Esophagus squamous epithelium (tissue), 5 donors: ENCODE measurements at places on chromosomes 7 and 10.

GRCh38 chr7:69208276-69208675 is 390.0 kb upstream of the AUTS2 start:
- no peak for DNase-seq

GRCh38 chr10:26468700-26469099 is 30.6 kb downstream of the APBB1IP start:
- no peak for DNase-seq

DNA sequence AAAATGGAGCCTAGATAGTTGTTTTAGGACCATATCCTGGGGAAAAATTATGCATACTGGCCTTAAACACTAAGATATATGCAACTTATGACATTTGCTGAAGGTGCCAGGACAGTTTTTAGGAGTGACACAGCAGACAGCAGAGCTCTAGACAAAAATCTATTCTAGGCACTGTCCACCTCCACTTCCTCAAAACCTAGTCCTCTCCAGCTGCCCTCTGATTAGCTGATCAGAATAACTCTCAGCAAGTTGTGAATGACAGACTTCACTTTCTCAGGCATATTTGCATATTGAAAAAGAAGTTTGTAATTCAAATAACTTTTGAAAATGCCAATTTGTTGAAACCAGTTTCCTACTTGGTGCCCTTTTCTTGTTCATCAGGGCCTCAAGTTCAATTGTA is 152.3 kb upstream of the STEAP4 start:
- DNase-seq, result no peak

DNA sequence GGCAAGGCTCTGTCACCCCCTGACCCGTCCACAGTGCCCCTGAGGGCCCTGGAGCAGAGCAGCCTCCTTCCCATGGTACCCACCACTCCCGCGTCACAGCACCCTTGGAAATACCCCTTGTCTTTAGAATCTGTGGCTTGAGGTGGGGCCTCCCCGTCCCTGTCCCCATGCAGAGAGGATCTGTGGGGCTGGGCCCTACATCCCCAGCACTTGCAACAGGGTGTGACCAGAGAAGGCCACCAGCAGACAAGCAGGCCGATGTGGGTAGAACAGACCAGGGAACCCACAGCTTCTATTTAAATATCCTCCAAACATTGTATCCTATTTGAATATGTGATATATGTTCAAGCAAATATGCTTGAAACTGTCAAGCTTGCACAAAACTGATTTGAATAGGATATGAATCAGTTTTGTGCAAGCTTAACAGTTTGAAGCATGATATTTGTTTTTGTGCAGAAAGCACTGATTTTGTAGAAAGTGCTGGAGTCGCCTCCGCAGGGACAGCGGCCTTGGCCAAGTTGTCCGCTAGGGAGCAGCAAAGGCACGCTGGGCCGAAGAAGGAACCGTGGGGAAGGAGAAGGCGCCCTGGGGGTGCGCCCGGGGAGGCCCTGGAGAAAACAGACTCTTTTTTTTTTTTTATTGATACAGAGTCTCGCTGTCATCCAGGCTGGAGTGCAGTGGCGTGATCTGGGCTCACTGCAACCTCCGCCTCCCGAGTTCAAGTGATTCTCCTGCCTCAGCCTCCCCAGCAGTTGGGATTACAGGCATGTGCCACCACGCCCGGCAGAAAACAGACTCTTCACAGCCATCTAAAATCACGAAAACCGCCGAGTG is 2.2 kb downstream of the CFAP46 start:
- no peak for DNase-seq

- no peak for DNase-seq
Measured at GRCh38 chr7:101097561-101097960, 12.3 kb downstream of the TRIM56 start.

GRCh38 chr10:26367771-26368170 is 70.4 kb upstream of the APBB1IP start:
- DNase-seq, result no peak

- DNase-seq, result no peak
Measured at GRCh38 chr10:3995302-3996210, 210.5 kb upstream of the KLF6 start.

GRCh38 chr10:131921184-131921583 is 20.4 kb downstream of the PPP2R2D start:
- DNase-seq, result no peak
